ENCODE measurements at places on chromosomes 3 and 15.

GRCh38 chr3:123488645-123489347 lies 39.9 kb upstream of the ADCY5 start:
- H3K27me3 ChIP-seq: no peaks in the 10 kb centered on the region
- H3K4me3 ChIP-seq: no peak overlapping the region
- peaks cover 7% of the 10 kb centered on the region for H3K36me3 ChIP-seq
- DNase-seq: no peak

DNA sequence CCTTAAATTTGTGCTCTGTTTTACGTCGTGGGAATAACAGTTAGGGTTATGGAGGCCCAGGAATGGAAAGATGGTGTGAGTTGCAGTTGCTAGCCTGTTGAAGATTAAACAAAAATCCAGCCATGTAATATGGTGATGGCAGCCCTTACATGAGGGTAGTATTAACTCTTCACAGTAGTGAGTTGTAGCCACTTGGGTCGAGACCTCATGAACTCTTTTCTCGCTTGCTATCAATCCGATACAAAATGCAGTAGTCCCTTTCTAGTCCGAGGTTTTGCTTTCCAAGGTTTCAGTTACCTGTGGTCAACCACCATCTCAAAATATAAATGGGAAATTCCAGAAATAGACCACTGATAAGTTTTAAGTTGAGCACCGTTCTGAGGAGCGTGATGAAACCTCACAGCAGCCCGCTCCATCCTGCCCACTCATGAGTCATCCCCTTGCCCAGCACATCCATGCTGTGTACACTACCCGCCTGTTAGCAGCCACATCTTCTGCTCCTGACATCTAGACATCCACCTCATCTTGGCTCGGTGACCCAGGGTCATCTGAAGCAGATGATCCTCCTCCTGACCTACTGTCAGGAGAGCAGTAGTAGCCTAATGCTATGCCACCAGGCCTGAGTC lies 177.9 kb downstream of the CDIN1 start:
- no peak overlapping the region for H3K4me3 ChIP-seq
- H3K36me3 ChIP-seq: no peaks in the 10 kb centered on the region
- no peak for DNase-seq
- H3K27ac ChIP-seq: no peak overlapping the region

DNA sequence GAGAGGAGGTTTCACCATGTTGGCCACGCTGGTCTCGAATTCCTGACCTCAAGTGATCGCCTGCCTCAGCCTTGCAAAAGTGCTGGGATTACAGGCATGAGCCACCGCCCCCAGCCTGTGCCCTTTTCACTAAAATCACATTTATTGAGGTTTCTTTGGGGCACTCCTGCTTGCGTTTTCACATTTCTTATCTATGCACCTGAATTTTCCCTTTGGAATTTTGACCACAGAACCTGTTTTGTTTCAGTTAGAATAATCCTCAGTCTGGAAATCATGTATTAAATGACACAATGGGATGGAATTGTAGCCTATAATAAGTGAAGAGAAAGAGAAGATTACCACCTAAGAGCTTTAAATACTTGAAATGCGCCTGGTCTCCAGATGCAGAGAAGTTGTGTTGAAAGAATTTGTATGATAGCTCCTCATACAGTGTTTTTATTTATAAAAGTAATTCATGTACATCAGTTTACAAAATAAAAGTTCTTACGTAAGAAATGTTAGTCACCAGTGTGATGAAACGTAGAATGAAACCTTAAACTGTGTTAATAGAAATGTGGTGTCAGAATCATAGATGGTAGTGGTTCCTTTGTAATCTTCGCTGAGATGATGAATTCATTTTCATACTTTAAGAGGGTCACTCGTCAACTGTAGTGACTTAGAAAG lies 107.0 kb downstream of the TCF12 start:
- H3K27me3 ChIP-seq: no peaks in the 10 kb centered on the region
- H3K27ac ChIP-seq: no peak overlapping the region
- H3K4me1 ChIP-seq: peaks cover 3% of the 10 kb centered on the region
- no peak for DNase-seq

- no peaks in the 10 kb centered on the region for H3K27me3 ChIP-seq
- no peaks in the 10 kb centered on the region for H3K36me3 ChIP-seq
- DNase-seq: no peak
- no peaks in the 10 kb centered on the region for H3K4me1 ChIP-seq
- H3K27ac ChIP-seq: no peak overlapping the region
Measured at GRCh38 chr3:168951884-168952283, 711.6 kb downstream of the MECOM start.

GRCh38 chr3:183862610-183863009 lies 22.1 kb downstream of the PARL start:
- no peak overlapping the region for H3K4me3 ChIP-seq
- H3K27ac ChIP-seq: no peak overlapping the region
- no peak for DNase-seq
